ENCODE measurements at places on chromosomes 4 and X. TPM values are rescaled to one million over a fixed set of nuclear protein-coding genes. Genes with fewer than 3 reads are reported as not detected.

- no peak for DNase-seq
These were observed 669.3 kb downstream of the PDHA2 start for GRCh38 chr4:96509039-96509741.

DNA sequence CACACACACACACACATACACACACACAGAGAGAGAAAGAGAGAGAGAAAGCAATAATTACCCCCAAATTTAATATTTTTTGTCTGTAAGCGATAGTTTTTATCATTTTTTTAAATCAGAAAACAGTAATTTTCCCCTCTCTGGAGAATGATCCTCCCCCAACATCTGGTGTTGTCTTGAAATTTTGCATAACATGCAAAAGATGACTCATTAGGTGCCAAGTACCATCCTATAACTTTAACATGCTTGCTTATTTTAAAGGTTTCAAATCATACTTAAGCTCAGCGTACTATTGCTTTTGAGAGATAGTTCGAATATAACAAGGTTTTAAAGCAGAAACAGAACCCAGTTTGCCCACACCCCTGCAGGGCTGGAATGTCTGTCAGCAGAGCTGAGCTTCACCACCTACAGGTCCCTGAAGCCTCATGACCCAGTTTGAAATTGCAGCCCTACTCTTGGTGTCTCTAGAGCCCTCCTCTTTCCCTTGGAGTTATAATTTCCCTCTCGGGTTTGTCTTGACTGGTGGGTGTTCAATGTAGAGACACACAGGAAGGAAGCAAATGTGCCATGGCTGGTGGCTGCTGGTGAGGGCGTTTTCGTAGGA lies 175.0 kb upstream of the HS3ST1 start:
- no peak for DNase-seq

IGSF1 gene
- not detected for total RNA-seq

- no peak for DNase-seq
These were observed 25.7 kb downstream of the KIAA0232 start for GRCh38 chr4:6808259-6808658.

Measured in LHCN-M2 (cell line).